ENCODE measurements at places on chromosomes 5 and 9.

- no peak for DNase-seq
These were observed 13.3 kb upstream of the WHRN start for GRCh38 chr9:114518599-114519022.

DNA sequence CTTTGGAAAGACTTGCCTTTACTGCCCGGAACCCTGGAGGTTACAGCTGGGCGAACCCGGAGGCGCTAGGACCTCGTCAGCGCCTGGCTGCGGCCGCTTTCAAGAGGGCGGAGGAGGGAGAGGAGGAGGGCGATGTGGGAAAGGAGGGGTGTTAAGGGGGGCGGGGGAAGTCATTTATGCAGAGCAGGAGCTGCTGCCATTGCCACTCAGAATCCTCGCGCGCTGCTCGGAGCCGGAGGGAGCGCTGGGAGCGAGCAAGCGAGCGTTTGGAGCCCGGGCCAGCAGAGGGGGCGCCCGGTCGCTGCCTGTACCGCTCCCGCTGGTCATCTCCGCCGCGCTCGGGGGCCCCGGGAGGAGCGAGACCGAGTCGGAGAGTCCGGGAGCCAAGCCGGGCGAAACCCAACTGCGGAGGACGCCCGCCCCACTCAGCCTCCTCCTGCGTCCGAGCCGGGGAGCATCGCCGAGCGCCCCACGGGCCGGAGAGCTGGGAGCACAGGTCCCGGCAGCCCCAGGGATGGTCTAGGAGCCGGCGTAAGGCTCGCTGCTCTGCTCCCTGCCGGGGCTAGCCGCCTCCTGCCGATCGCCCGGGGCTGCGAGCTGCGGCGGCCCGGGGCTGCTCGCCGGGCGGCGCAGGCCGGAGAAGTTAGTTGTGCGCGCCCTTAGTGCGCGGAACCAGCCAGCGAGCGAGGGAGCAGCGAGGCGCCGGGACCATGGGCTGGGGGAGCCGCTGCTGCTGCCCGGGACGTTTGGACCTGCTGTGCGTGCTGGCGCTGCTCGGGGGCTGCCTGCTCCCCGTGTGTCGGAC lies at the start of gene PCSK5:
Gene PCSK5, plus strand, starts transcription at position 202 of the 805 bp plus-strand sequence. Its CDS starts 509 bp downstream, at position 711.
- DNase-seq = peak; percentile 98

DNA sequence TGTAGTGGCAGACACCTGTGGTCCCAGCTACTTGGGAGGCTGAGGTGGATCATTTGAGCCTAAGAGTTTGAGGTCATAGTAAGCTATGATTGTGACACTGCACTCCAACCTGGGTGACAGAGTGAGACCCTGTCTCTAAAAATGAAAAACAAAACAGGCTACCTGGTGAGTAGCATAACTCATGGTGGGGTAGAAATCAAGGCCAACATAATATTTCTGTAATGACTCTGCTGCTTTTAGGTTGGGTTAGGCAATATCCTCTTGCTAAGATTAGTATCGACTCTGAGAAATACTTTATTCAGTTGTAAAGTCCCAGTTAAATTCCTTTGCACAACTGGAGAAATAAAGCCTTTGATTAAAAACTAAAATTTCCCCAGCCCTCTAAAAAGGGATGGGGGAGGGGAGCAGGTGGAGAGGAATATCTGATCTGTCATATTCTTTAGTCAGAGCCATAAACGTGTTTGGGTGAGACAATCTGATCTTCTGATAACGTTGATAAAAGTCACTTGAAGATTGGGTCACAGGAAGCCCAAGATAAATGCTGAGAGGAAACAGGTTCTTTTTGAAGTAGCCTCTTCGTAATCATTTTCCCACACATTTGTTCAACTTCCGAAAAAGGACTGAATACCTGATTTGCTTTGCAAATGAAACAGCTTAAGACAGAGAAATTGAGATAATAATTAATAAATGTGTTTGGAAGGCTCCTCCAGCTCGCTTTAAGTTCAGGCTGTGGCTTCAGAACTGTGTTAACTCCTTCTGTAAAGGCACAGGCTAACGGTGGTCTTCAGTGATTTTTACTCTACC lies 14.9 kb downstream of the IL4 start:
- DNase-seq = no peak

- DNase-seq = no peak
These were observed 341.0 kb downstream of the EBF1 start for GRCh38 chr5:158758675-158759074.

GRCh38 chr5:94700592-94700991 lies 82.1 kb downstream of the SLF1 start:
- no peak for DNase-seq

GRCh38 chr5:154221371-154221896 lies 30.9 kb downstream of the GALNT10 start:
- peak; percentile 38 for DNase-seq

DNA sequence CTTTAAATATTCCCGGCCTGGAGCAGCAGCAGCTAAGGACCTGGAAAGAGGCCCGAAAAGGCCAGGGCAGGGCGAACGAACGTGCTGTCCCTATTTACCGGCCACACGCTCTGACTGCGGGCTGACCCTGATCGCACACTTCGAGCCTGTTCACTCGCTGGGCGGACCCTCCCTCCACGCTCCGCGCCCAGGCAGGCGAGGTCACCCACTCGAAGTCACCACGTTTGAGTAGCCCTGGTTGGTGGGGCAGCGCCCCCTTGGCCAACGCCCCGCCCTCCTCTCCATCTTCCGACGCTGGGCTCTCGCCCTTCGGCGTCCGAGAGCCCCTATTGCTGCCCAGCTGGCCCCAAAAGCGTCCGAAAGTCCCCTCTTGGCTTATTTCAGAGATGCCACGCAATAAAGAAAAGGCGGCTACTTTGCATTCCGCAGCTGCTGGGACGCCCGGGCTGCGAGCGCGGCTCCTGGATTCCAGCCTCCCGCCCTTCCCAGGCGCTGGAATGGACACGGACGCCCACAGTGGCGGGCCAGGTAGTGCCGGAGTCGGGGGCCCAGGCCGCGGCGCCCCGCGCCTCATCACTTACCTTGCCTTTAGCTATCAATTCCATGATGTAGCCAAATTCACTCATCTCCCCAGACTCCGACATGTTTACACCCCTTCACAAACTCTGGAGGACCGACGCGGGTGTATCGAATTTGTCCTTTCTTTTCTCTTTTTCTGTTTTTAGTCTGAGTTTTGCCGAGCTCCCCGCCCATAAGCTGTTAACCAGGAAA lies 9.9 kb upstream of the TRIM36 start:
- peak; percentile 37 for DNase-seq

GRCh38 chr5:103487822-103488493 lies 74.6 kb downstream of the NUDT12 start:
- DNase-seq = no peak

GRCh38 chr5:123785162-123786071 lies 273.4 kb downstream of the CSNK1G3 start:
- peak; percentile 81 for DNase-seq

All from right hindlimb (tissue), 1 donor.